ENCODE measurements at places on chromosomes 3 and 15. TPM values are rescaled to one million over a fixed set of nuclear protein-coding genes. Genes with fewer than 3 reads are reported as not detected.

- peaks cover 6% of the 10 kb centered on the region for H3K4me1 ChIP-seq
- no peak overlapping the region for H3K27ac ChIP-seq
- no peak for DNase-seq
- H3K27me3 ChIP-seq = no peaks in the 10 kb centered on the region
- H3K4me3 ChIP-seq = no peak overlapping the region
These were observed 2.2 kb downstream of the VPS8 start for GRCh38 chr3:184814214-184814613.

ARPIN gene
- 7.2 TPM for total RNA-seq

ALDH1A2 gene
- 1.2 TPM for total RNA-seq

DNA sequence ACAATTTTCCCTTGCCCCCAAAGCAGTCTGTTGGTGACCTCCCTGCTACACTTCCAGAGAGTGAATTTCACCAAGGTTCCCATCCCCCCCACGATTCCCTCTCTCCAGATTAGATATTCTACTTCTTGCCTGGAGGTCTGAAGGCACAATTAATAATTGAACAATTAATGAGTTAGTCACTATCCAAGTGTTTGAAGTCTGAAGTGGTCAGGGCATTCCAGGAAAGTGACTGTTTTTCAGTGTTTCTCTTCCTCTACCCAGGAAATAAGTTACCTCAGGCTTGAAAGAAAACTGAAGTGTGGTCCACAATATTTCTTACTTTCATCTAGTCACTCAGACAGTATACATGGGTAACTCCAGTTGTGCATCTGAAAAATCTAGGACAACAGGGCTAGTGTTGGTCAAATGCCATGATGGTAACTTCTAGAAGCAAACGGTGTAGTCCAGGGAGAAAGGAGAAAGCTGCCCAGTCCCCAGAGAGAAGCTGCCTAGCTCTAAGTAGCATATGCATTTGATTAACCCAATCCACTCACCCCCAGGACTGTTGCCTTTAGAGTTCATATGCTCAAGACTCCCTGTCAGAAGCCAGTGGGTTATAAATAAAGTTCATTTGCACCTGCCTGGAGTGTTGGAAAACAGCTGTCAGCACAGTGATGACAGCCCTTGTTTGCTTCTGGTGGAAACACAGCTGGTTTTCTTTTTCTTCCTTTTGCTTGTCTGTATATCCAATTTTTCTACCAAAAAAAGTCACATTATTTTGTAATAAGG is 2.3 kb upstream of the TM4SF4 start:
- DNase-seq = no peak
- no peaks in the 10 kb centered on the region for H3K27me3 ChIP-seq
- H3K4me1 ChIP-seq = peaks cover 26% of the 10 kb centered on the region
- no peaks in the 10 kb centered on the region for H3K36me3 ChIP-seq

PLCB2 gene
- 10.6 TPM for total RNA-seq

IL5RA gene
- total RNA-seq = 0.56 TPM

HYAL2 gene
- 57.6 TPM for total RNA-seq

DNA sequence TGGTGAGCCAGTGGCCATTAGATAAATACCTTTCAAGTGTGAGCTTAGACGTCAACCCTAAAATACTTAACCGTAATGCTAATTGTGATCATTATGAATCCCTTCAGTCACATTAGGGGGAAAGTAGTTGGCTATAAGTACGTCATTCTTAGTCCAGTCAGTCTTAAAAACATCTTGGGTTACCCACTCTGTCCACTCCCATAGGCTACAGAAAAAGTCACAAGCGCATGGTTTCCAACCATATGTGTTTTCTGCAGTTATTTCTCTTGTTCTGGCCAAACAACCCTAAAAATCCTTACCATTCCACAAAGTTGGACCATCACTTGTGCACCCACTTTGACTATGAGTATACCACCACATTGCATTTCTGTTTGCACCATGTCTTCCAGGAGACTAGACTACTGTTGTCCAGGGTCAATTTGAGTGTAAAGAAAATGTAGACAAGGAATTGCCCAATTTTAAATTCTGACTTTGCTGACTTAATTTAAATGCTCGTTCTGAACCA is 3.3 kb downstream of the RPL15 start:
- no peak overlapping the region for H3K27ac ChIP-seq
- peaks cover 6% of the 10 kb centered on the region for H3K36me3 ChIP-seq
- DNase-seq = no peak
- no peak overlapping the region for H3K4me3 ChIP-seq
- peaks cover 20% of the 10 kb centered on the region for H3K4me1 ChIP-seq
- no peaks in the 10 kb centered on the region for H3K27me3 ChIP-seq

GUCA1C gene
- not detected for total RNA-seq

GRCh38 chr3:165854696-165855095 is 17.5 kb upstream of the BCHE start:
- no peak for DNase-seq
- no peaks in the 10 kb centered on the region for H3K4me1 ChIP-seq
- no peak overlapping the region for H3K4me3 ChIP-seq
- H3K27ac ChIP-seq = no peak overlapping the region

DNA sequence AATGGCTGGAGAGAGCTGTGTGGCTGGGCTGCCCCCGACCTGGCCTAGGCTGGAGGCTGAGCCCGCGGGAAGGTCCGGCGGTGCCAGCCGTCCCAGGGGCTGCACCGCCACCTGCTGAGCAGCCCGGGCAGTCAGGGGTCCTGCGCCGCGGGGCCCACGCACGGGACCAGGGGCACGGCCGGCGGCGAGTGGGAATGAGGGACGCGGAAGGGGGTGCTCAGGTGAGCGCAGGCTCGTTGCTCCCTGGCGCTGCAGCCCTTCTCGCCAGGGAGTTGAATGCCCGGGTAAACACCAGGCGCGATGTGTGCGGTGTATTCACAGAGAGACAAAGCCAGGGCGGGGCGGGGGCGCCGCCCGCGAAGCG is 666 bp upstream of the SEMA3F start:
- H3K36me3 ChIP-seq = no peaks in the 10 kb centered on the region
- peaks cover 3% of the 10 kb centered on the region for H3K4me1 ChIP-seq
- DNase-seq = no peak
- H3K27me3 ChIP-seq = no peaks in the 10 kb centered on the region
- no peak overlapping the region for H3K4me3 ChIP-seq
- no peak overlapping the region for H3K27ac ChIP-seq

MINAR1 gene
- total RNA-seq = 0.14 TPM

- no peaks in the 10 kb centered on the region for H3K27me3 ChIP-seq
- no peak for DNase-seq
- H3K36me3 ChIP-seq = no peaks in the 10 kb centered on the region
- H3K4me1 ChIP-seq = no peaks in the 10 kb centered on the region
These were observed 40.6 kb downstream of the SLC9C1 start for GRCh38 chr3:112253301-112253971.

VILL gene
- 3.5 TPM for total RNA-seq

Measured in liver (tissue), 10 donors.